ENCODE measurements at places on chromosomes 3 and 15. TPM values are rescaled to one million over a fixed set of nuclear protein-coding genes. Genes with fewer than 3 reads are reported as not detected.

Gene CFAP92
- 1.2 TPM for polyA plus RNA-seq

Gene MAP2K5
- polyA plus RNA-seq = 6.3 TPM

Gene CCDC39
- polyA plus RNA-seq = 1.9 TPM

Gene NRROS
- polyA plus RNA-seq = 6.6 TPM

Gene DLG1
- 16.0 TPM for polyA plus RNA-seq

Gene RFTN1
- 33.8 TPM for polyA plus RNA-seq

Gene UROC1
- polyA plus RNA-seq = 0.01 TPM

Gene DUOX1
- polyA plus RNA-seq = 160 TPM

Gene ATP10A
- 6.9 TPM for polyA plus RNA-seq

GRCh38 chr15:60673918-60674558 is 195.1 kb upstream of the ICE2 start:
- DNase-seq = no peak

DNA sequence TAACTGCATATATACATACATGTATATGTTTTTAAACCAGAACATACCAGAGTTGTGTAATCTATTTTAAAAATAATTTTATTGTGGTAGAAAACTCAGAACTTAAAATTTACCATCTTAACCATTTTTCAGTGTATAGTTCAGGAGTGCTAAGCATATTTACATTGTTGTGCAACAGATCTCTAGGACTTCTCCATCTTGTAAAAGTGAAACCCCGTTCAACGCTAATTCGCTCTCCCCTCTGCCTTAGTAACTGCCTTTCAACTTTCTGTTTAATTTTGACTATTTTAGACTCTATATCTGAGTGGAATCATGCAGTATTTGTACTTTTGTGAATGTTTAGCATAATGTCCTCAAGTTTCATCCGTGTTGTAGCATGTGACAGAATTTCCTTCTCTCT is 51.8 kb upstream of the SSR3 start:
- peak; percentile 61 for DNase-seq

DNA sequence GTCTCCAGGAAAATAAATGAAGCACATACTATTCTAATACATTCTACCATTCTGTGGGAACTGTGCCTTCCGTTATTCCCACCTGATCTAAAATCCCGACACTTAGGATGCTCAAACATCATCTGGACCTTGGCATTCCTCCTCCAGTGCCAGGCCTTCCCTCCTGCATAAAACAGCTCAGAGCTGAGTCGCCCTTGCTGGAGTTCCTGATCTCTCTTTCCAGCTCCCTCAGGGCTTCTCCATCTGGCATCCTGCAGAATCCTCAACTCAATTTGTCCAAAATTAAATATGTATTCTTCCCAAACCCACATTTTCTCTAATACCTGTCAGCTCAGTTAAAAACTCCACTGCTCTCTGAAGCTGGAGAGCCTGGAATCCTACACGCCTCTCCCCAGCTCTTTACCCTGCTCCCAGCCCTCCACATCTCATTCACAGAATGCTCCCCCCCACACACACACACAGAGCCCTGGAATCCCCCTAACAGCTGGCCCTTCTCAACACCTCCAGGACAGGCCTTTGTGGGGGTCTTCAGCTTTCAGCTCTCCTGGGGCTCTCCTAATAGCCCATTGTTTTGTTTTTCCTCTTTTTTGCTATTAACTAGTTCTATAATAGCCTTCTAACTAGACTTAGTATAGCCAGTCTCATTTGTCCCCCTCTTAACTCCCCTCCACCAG is 78.5 kb downstream of the HMG20A start:
- DNase-seq = peak; percentile 60

- DNase-seq = no peak
Measured at GRCh38 chr3:127637546-127637945, 8.6 kb downstream of the PODXL2 start.

DNA sequence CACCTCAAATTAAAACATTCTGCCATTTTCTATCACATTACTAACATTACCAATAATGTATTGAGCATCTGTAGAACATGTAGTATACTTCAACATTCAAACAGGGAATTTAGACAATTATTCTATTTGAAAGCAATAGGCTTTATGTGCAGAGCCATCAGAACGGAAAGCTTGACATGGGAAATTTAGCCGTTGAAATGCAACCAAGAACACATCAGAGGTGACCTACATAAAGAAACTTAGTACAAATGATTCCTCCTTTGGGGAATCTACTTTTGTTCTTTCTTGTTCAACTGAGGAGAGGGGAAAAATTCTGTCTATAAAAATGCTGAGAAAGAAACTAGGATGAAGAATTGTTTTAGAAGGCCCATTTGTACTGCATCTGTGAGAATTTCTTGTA is 38.6 kb upstream of the RBMS3 start:
- DNase-seq = no peak

- no peak for DNase-seq
Measured at GRCh38 chr3:196341137-196341536, 2.9 kb upstream of the TM4SF19 start.

- DNase-seq = no peak
Measured at GRCh38 chr3:170132335-170132734, 49.2 kb downstream of the PHC3 start.

DNA sequence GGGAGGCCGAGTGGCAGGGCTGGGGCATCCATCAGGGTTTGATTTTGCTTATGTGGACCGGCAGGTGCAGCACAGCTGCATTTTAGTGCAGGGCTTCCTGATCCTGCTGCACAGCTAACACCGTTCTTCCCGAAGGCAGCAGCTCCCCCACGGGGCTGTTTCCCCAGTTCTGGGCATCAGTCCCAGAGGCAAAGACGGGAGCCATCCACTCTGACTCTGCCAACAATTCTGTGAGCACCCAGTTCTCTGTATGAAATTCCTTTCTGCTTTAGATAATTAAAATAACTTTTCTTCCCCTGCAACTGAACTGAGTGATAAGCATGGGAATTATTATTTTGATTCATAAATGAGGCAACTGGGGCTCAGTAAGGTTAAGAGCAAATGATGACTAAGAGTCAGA is 262.9 kb upstream of the ATP10A start:
- peak; percentile 19 for DNase-seq

DNA sequence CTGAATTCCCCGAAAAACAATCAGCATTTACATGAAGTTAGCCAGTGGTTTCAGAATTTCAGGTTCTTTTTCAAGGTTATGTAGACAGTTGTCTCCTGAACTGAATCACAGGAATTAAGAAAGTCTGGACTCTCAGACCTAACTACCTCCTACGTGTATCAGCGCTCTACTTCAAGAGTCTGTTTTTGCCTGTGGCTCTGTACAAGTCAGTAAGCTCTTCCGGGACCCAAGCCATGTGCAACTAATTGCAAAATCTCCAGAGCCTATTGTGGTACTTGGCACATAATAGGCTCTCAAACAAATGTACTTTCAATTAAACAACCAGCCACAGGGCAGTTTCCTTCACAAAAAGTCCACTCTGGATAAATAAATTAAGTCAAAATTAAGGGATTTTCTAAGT is 414.2 kb downstream of the PDCD6IP start:
- peak; percentile 44 for DNase-seq

- peak; percentile 63 for DNase-seq
Measured at GRCh38 chr3:53193466-53194209, 32.6 kb downstream of the PRKCD start.

DNA sequence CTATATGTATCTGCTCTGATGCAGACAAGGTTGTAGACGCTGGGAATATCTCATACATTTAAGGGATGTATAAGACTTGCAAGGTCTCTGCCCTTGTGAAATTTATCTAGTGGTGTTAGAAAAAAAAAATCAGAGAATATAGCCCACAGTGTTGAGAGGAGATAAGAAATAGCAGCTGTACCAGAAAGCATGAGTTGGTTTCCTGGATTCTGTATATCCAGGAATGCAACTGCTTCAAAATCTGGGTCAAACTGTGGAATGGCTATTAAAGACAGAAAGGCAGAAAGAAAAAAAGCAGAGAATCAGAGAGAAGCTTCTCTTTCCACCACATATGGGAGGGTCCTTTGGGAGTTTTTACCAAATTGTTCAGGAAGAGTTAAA is 1.5 kb upstream of the TMEM212 start:
- peak; percentile 53 for DNase-seq

DNA sequence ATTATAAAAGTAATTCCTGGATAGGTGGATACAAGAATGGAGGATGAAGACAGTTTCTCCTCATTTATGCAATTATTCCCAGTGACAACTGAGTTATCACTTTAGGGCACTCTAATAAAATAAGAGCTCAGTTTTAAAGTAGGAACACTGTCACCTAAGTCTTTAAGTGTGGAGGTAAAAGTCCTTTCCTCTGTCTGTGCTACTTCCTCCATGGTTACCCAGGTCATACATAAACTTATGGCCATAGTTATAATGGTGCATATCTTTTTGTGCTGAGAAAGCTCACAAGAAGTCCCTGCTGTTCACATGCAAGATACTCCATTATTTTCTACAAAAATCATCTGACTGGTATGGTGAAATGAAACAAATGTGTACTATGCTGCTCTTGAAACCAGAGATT is 1093.6 kb downstream of the IGSF11 start:
- no peak for DNase-seq

GRCh38 chr15:28981351-28981720 is 95.6 kb downstream of the APBA2 start:
- DNase-seq = no peak

DNA sequence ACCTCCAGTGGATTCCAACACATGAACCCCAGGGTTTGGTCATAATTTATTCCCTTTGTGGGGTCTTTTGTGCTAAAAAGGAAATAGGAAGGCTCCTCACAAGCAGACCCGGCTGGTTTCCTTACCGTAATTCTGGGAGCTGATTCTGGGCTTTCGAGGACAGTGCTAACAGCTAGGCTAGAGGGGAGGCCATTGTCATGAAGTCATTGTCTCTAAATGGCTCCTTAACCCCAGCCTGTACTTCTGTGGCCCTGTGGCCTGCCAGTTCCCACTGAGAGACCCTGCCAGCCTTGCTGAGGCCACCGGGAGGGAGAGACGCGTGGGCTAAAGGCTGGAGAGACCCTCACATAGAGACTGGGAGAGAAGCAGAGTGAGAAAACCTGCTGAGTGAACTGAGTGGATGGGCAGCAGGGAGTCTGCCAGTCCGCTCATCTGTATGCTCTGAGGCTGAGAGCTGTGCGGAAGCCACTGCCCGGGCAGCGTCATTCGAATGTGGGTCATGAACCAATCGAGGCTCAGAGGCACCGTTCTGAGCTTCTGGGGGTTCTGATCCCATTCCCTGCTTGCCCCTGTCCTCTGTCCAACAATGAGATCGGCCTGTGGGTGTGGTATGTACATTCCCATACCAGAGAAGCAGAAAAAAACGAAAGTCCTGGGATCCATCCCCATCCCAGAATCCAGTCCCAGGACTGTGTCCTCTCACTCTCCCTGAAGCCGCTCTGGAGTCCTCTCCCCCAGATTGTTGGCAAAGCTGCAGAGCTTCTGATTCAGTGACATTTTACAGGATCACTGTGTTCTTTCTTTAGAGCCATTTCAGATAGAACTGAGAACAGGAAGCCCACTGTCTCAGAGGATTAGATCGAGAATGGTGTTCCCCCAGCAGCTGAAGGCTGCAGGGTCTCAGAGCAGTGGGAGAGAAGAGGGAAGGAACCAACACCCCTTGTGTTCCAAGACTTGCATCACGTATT is 21.3 kb upstream of the DGKG start:
- no peak for DNase-seq

GRCh38 chr3:192957441-192958021 is 39.9 kb upstream of the MB21D2 start:
- peak; percentile 71 for DNase-seq

DNA sequence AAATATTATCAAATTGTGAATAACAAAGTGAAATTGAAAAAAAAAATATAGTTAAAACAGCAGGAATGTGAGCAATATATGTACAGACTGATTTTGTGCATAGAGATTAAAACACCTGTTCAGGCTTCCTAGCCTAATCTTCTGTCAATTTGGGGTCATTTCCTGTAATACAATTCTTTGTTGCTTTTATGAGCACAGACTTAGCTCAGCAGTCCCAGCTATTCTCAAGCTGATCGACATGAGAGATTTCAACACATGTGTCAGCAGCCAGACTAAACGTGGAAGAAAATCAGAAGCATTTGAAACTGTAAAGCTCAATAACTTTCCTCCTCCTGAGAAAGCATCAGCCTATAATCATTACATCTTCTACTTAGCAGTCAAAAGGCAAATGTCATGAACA is 1.6 kb upstream of the FHIT start:
- no peak for DNase-seq

GRCh38 chr3:127694467-127695215 is 21.9 kb downstream of the ABTB1 start:
- no peak for DNase-seq

DNA sequence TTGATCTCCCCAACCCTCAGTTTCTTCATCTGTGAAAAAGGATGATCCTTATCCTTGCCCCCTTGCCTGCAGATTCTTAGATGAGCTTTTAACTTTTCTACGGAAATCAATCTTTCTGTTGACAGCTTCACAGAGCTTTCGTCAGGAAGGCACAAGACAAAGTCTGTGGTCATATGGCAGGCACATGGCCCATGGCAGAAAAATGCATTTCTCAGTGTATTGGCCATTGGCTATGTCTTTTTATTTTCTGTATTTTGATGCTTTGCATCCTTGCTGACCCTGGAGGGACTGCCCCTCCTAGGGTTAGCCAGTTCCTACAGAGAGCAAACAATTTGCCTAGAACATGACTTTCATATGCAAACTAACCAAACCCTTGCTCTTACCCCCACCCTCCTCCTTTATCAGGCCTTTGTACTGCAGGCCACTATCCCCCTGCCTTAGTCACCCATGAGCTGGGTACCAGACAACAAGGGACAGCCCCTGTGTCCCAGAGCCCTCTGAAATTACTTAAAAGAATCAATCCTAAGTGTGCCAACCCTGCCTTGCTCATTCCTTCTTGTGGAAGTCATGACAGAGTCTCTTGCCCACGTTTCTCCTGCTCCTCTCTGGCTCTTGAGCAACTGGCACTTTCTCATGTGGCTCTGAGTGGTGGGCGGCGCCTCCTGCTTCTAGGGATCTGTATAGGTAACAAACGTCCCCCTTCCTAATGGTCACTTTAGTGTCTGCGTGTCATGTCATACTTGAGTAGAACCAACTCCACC is 24.1 kb upstream of the NOX5 start:
- DNase-seq = no peak

DNA sequence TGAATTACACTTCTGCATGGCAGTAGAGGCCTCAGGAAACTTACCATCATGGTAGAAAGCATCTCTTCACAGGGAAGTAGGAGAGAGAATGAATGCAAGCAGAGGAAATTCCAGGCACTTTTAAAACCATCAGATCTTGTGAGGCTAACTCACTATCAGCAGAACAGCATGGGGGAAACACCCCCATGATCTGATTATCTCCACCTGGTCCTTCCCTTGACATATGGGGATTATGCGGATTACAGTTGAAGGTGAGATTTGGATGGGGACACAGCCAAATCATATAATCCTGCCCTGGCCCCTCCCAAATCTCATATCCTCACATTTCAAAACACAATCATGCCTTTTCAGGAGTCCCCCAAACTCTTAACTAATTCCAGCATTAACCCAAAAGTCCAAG is 691.1 kb downstream of the SI start:
- no peak for DNase-seq

- DNase-seq = no peak
Measured at GRCh38 chr3:126442856-126443242, 32.8 kb downstream of the ZXDC start.

DNA sequence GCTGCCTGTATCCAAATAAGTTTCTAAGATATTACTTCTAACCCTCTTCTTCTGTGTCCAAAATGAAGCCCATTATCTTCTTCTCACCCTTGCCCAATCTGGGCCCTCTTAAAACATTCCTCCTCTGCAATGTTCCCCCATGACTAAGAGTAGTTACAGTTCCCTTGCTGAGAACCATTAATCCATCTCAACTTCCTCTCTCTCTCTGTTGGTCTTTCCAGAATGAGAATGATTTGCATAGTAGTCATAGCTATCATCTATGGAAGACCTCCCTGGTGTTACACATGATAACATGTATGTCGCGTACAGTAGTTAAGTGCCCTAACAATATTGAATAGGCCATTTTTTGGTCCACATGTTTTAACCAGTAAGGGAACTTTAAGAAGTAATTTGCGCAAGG is 177.9 kb downstream of the ANXA2 start:
- no peak for DNase-seq

All from lung (tissue), 17 donors.